NCI-H524 treated with DMSO at 0.1 percent for 48 hours (cell line): ENCODE measurements at places on chromosomes 2 and 18.

DNA sequence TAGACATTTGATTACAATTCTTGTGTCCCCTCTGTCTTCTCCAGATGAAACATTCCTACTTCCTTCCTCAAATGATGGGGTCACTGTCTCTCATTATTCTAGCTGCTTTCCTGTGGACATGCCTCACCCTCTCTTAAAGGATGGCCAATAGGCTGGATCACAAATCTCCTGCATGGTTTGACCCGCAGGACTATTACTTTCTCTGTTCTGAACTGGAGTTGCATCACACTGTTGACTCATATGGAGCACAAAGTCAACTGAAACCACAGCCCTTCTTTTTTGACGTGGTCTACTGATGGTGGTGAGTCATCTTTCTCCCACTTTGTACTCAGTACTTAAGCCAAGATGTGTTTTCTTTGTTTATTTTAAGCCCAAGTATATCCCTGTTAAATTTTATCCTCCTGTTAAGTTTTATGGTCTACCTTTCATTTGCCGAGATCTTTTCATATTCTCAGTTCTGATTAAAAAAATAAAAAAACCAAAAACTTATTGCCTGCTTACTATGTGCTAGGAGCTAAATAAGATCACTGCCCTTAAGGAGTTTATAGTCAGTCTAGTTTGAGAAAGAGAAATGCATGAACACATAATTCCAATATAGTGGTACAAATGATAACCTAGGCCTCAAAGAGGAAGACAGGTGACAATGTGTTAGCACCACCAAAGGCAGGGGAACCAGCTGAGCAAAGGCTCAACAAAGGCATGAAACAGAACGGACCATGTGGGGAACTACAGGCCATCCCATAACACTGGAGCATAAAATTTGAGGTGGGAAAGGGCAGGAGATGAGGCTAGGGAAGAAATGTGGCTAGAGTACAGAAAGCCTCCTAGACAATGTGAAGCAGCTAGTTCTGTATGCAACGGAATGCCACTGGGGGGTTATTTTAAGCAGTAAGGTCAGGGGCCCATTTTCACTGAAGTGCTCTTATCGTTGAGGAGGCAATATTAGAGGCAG, 67.6 kb upstream of the ZFP36L2 start:
- no peak for DNase-seq

DNA sequence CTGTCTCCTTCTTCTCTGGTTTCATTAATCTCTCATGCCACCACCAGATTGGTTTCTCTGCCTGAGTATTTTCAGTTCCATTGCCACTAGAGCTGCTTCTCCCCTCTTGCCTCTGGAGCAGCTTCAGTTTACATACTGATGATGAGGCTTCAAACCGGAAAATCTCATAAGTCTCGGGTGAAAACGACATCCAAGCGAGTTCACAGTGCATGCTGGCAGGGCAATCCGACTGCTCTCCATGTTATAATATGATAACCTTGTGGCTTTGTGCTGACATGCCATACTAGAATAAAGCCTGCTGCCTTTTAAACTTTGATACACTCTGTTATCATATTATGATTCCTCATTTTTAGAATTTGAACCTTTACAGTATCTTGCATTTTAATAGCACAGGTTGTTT, 153.5 kb downstream of the PRPF40A start:
- no peak for DNase-seq

DNA sequence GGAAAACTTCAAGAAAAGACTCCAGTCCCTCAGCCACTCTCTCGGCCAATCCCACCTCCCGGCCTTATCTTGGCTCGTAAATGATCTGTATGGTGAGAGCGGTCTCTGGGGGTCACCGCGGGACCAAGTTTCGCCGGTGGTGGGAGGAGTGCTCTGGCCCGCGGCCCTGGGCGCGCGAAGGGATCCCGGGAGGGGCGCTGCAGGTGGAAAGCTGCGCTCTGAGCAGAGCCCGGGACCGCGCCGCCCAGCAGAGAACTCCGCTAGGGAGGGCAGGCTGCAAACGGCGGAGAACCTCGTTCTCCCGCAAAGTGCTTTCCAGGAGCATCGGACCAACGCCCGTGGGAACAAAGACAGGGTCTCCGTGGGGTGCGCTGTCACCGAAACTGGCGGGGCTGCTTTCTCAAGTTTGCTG, 622 bp downstream of the LRP2 start:
- DNase-seq: no peak

DNA sequence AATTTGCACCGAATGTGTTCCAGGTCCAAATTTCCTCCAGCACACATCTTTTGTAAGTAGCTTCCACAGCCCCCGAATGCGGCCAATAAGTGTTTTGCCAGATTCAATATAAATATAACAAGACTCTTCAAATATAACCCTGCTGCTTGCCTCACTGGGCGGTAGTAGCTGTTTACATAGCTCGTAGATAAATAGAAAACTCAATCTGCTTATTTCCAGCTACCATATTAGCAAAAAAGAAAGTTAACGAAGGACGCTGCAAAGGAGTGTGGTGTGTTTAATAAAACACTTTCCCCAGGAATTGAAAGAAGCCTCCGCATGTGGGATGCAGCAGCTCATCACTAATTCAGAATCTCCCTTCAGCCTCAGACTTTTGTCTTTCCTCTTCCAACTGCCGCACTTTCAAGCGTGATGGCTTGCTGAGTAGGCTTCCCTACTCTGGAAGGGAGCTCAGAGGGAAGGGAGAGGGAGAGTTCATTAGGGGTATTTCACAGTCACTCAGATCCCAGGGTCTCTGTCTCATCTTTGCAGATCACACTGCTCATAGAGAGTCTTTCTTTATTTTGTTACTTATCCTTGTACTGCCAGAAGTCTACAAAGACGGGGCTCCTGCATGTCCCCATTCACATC, 367.0 kb downstream of the RND3 start:
- no peak for DNase-seq

DNA sequence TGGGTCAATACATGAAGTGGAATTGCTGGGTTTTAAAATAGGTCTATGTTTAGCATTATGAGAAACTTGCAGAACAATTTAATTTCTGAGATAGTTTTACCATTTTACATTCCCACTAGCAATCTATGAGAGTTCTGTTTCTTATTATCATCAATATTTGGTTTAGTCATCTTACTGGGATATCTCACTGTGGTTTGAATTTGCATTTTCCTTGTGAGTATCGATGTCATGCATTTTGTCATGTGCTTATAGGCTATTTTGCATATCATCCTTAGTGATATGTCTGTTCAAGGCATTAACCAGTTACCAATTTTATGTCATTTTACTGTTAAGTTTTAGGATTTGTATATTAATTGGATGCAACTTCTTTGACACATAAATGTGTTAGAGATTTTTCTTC, 204.4 kb downstream of the MCFD2 start:
- DNase-seq: no peak

DNA sequence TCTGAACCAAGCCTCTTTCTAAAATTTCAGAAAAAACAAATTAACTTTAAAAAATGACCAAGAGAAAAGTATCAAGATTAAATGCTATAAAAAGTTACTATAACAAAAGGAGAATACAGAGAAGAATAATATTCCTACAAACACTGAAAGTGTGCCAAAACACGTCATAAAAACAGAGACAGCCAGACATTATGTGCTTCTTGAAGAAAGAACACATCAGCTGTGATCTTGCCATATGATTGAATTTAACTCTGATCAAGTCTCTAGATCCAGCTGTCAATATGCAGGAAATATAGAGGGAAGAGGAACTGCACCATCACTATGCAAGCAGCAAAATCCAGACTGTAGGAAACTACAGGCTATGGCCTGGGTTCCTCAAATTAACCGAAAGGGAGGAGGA, 33.7 kb upstream of the COL5A2 start:
- no peak for DNase-seq

DNA sequence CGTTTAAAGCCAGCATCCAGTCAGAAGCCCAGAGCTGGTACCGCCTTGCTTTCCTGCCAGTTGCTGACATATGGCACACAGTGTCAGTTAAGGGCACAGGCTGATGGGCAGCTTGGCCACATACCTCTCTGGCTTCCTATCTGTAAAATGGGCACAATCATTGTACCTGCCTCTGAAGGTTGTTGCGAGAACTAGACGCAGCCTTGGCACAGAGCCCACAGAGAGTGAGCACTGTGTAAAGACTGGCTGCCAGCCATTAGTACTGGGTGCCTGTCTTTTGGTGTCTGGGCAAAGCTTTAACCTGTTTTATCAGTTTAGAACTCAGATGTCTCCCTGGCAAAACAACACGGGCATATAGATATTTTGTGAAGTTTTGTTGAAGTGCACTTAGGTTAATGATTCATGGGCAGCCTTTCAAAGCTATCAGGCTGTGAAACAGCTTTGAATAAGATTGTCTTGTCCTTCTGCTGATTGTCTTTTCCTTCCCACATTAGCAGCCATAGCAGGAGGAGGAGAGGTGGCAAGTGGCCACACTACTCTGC, 269.5 kb downstream of the NEDD4L start:
- DNase-seq: no peak

DNA sequence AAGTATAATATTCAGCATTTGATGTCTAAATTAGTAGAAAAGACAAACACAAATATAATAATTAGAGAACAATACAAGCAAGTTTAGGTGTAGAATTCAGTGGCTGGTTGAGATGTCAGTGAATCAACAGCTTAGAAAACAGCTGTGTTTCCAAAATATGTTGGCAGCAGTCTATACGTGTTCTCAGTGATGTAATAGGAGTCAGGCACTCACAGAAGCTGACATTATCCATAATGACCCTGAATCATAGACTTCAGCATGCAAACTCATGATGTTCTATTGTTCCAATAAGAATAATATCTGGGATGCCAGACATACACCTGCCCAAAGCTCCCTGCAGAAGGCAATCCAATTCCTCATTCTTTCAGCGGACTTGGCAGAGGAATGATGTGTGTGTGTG, 164.7 kb downstream of the SLC8A1 start:
- DNase-seq: no peak
